ENCODE measurements at places on chromosomes 13 and 19.

- DNase-seq = no peak
Observed at GRCh38 chr13:40336228-40337221, 329.9 kb downstream of the FOXO1 start.

- no peak for DNase-seq
Observed at GRCh38 chr19:19120308-19121231, 17.7 kb downstream of the TMEM161A start.

DNA sequence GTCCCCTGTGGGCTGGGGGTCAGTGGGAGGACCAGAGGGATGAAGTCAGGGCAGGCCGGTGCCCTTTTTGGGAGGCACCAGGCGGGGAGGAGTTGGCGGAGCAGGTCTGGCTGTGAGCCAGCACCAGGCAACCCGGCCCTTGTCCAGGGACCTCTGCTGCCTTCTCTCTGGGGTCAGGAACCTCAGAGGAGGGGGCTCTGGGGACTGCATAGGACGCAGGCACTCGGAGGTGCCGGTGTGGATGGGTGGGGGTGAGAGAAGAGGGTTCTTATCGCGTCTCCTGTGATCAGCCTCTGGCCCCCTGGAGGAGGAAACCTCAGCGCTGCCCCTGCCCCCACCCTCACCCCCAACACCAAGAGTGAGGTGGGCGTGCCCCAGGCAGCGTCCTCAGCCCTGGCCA, 16.5 kb downstream of the DPF1 start:
- DNase-seq = no peak

GRCh38 chr13:42017264-42017663, 31.2 kb upstream of the DGKH start:
- no peak for DNase-seq

GRCh38 chr19:40933025-40933424, 51.0 kb upstream of the CYP2A7 start:
- no peak for DNase-seq

DNA sequence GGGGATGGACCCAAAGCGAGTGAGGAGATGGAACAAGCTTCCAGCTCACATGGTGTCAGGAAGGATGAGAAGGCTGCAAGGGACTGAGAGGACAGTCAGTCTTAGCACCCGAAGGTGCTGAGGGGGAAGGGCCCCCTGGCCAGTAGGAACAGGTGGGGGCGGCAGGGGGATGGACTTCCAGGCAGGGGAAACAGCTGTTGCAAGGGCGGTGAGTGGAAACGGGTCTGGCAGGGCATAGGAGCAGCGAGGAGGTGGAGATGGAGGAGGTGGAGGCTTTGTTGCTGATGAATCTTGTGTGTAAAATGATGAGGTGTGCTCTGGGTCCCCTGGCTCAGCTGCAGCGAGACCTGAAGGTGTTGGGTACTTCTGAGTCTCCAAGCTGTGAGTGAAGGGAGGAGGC, 1.2 kb downstream of the MAP1S start:
- DNase-seq = no peak

DNA sequence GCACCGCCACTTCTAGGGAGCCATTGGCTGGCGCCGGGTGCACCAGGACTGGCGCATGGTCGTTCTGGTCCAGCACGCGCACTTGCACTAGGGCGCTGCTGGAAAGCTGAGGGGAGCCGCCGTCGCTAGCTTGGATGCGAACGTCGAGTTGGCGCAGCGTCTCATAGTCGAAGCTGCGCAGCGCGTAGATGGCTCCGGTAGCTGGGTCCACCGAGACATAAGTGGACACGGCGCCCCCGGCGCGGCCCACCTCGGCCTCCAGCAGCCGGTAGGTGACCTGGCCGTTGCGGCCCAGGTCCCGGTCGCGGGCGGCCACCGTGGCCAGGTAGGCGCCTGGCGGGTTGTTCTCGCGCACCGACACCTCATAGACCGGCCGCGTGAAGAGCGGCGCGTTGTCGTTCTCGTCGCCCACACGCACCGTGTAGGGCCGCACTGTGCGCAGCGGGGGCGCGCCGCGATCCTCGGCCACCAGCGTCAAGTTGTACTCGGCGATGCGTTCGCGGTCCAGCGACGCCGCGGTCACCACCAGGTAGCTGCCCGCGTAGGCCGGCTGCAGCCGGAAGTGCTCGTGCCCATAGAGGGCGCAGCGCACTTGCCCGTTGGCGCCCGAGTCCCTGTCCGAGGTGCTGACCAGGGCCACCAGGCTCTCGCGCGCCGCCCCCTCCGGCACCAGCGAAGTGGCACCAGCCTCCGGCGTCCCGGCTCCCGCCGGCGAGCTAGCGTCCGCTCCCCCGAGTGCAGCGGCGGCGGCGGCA, 1.7 kb downstream of the PCDH8 start:
- DNase-seq = peak; percentile 15

GRCh38 chr13:21967871-21968270, 297.0 kb downstream of the FGF9 start:
- DNase-seq = no peak

DNA sequence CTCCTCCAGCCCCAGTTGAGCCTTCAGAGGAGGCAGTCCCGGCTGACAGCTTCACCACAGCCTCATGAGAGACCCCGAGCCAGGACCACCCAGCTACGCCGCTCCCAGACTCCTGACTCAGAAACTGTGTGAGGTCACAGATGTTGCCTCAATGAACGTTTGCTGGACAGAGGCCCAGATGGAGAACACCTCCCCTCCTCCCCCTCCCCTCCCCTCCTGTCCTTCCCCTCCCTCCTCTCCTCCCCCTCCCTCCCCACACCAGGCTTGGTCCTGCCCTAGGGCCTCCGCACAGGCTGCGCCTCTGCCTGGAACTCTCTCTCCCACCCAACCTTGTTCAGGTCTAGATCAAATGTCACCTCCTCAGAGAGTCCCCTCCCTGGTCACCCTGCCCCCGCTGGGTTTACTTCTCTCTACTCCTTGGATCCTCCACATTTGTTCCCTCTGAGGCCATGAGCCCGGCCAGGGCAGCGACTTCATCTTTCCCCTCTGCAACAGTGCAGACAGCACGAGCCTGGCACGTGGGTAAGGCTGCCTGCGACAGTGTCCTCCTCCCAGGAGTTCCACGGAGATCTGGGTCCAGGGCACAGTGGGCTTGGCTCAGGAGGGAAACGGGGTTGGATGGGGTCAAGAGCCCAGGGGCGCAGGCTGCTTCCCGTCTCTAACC, 17.4 kb downstream of the PIP5K1C start:
- DNase-seq = no peak

GRCh38 chr19:19342086-19343015, 21.7 kb downstream of the MAU2 start:
- DNase-seq = peak; percentile 3

- peak; percentile 71 for DNase-seq
Observed at GRCh38 chr13:29847501-29847983, 2.9 kb downstream of the UBL3 start.

DNA sequence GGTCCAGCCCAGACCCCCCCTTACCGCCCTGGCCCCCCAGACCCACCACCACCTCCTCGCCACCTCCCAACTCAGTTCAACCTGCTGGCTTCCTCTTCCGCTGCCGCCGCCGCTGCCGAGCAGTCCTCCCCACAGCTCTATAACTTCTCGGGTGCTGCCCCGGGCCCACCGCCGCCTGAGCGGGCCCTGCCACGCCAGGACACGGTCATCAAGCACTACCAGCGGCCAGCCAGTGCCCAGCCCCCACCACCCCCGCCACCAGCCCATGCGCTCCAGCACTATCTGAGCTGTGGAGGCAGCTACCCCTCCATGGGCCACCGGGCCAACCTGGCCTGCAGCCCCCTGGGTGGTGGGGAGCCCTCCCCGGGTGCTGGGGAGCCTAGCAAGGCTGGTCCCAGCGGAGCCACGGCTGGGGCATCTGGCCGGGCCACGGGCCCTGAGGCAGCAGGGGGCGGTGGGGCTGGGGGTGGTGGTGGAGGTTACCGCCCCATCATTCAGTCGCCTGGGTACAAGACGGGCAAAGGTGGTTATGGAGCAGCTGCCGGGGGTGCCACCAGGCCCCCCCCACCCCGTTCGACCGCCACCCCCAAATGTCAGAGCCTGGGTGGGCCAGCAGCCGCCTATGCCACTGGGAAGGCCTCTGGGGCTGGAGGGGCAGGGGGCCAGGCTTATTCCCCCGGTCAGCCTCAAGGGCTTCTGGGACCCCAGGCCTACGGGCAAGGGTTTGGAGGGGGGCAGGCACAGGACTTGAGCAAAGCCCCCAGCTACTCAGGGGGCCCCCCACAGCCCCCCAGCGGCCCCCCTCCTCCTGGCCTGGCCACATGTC, 4.2 kb downstream of the PRR12 start:
- no peak for DNase-seq

DNA sequence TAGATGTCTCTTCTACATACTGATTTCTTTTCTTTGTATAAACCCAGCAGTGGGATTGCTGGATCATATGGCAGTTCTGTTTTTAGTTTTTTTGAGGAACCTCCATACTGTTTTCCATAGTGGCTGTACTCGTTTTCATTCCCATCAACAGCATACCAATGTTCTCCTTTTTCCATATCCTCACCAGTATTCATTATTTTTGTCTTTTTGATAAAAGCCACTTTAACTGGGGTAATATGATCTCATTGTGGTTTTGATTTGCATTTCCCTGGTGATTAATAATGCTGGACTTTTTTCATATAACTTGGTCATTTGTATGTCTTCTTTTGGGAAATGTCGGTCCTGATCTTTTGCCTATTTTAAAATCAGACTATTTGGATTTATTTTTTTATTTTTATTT, 108.5 kb downstream of the PAN3 start:
- no peak for DNase-seq

- DNase-seq = no peak
Observed at GRCh38 chr19:5691822-5692722, 2.0 kb downstream of the RPL36 start.

DNA sequence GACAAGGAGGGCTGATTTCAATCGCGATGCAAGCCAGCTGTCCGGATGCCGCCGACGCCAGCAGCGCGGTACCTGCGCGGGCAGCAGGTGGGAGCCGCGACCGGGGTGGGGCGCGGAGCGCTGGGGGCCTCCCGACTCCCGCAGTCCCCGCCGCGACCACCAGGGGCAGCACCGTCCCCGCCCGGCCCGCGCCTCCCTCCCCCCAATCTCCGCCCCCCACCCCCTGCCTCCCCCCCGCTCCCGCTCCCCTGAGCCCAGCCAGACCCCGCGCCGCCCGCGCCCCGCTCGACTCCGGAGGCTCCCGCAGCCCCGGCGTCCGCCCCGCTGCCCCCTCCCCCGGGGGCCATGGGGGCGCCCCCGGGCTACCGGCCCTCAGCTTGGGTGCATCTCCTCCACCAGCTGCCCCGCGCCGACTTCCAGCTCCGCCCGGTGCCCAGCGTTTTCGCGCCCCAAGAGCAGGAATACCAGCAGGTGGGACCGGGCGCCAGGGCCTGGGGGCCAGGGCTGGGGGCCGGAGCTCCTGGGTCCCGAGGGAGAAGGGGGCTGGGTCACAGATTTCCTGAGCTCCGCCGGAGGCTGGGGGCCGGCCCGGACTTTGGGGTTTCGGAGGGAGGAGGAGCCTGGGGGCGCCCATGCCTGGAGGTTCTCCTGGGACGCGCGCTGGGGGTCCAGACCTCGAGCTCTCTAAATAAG, at the start of gene TTYH1:
Gene TTYH1 (plus strand): TSS at position 257 of the 693 bp plus-strand sequence. CDS start 89 bp downstream, at position 346.
- DNase-seq = no peak

- no peak for DNase-seq
Observed at GRCh38 chr13:113417836-113418721, 35.2 kb downstream of the ADPRHL1 start.

DNA sequence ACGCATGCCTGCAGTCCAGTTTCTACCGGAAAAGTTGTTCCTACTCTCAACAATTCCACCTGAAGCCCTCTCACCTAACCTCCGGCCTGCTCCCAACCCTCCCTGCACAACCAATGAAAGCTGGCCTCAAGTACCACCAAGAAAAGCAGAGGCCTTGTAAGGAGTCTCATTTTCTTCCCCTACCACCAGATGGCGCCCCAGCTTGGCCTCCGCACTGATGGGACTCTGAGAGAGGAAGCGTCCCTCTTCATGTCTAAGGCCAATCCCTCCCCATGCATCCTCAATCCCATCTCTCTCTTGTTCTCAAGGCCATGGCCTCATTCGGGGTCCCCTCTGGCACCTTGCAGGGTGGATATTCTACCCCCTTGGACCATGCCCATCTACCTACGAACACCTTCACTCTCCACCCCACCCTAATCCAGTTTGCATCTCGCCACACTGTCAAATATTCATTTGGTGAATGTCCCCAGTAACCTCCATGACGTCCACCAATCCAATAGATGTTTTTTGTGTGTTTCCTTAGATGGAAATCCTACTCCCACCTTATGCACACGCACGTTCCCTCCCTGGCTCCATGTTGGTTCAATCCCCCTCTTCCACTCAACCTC, 412.8 kb downstream of the ZNF536 start:
- DNase-seq = peak; percentile 30

GRCh38 chr13:110343241-110343865, 36.3 kb downstream of the COL4A2 start:
- DNase-seq = no peak

GRCh38 chr19:48681127-48681470, 8.3 kb upstream of the NTN5 start:
- no peak for DNase-seq

- DNase-seq = no peak
Observed at GRCh38 chr13:105087945-105088344, 1447.5 kb downstream of the EFNB2 start.

- peak; percentile 63 for DNase-seq
Observed at GRCh38 chr19:40717325-40717879, 490 bp downstream of the ITPKC start.

DNA sequence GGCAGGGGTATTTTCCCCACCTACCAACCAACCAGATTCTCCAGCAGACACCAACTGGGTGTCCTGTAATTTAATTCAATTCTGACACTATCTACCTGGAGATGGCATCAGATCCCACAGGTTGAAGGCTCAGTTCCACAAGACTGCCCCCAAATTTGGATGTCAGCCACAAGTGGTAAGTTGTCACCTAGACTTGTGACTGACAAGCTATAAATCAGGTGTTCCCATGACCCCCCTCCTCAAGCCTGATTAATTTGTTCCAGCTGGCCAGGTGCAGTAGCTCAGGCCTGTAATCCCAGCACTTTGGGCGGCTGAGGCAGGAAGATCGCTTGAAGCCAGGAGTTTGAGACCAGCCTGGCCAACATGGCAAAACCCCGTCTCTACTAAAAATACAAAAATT, 10.6 kb upstream of the HAUS5 start:
- DNase-seq = no peak

DNA sequence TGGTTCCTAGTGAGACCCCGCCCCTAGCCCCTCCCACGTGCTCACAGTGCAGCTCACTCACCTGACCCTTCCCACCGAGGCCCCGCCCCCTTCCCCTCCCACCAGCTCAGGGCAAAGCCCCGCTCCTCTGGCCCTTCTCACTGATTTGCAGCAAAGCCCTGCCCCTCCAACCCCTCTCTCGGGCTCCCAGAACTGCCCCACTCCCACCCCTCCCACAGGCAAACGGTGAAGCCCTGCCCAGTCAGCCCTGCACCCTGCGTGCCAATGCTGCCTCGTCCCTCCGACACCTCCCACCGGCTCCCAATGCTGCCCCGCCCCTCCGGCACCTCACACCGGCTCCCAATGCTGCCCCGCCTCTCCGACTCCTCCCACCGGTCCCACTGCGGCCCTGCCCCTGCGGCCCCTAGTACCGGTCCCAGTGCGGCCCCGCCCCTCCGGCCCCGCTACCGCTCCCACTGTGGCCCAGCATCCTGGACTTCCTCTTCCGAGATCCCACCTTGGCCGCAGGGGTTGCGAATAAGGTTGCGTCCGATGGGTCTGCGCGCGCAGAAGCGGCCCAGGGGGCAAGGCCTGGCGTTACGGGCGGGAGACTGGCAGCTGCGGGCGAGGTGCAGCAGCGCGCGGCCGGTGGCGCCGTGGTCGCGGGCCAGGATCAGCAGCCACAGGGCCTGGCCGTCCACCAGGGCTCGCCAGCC, 834 bp downstream of the FBXO27 start:
- peak; percentile 83 for DNase-seq

GRCh38 chr19:1516395-1516753, 3.6 kb upstream of the ADAMTSL5 start:
- no peak for DNase-seq

GRCh38 chr13:71359641-71360040, 507.4 kb downstream of the DACH1 start:
- no peak for DNase-seq

All from C1 segment of cervical spinal cord (tissue), 14 donors.